ENCODE measurements at places on chromosomes 4 and X.

DNA sequence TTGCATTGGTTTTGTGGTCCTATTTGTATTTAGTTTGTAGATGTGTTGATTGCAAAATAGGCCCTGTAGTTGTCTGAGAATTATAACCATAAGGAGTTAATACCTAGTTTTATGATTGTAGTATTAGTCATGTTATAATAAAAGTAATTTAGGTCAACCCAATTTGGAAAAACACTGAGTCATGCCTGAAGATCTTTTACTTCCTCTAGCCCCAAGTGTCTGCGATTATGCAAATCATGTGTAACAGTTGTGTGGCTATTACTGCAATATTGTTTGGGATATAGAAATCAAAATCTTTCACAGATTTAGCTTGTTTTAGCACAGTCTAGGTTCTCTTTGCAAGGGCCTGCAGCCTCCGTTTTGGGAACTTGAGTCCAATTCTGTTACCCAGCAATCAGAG, 12.6 kb downstream of the SRD5A3 start:
- DNase-seq = peak; percentile 37

- DNase-seq = peak; percentile 29
These were observed 26.5 kb upstream of the CYBB start for GRCh38 chrX:37753384-37753783.

GRCh38 chr4:155891058-155891457, 12.4 kb upstream of the TDO2 start:
- DNase-seq = no peak

GRCh38 chr4:124631760-124632159, 80.8 kb downstream of the ANKRD50 start:
- peak; percentile 73 for DNase-seq

GRCh38 chr4:87516683-87517082, 12.5 kb downstream of the SPARCL1 start:
- no peak for DNase-seq

GRCh38 chrX:15744181-15744867, 6.3 kb downstream of the CA5B start:
- peak; percentile 85 for DNase-seq

- no peak for DNase-seq
These were observed 49.4 kb downstream of the UBA6 start for GRCh38 chr4:67651536-67651935.

- DNase-seq = peak; percentile 98
These were observed 83.0 kb downstream of the AFF1 start for GRCh38 chr4:87017580-87018342.

GRCh38 chrX:140733766-140734342, 24.3 kb downstream of the LINC00632 start:
- DNase-seq = peak; percentile 11

DNA sequence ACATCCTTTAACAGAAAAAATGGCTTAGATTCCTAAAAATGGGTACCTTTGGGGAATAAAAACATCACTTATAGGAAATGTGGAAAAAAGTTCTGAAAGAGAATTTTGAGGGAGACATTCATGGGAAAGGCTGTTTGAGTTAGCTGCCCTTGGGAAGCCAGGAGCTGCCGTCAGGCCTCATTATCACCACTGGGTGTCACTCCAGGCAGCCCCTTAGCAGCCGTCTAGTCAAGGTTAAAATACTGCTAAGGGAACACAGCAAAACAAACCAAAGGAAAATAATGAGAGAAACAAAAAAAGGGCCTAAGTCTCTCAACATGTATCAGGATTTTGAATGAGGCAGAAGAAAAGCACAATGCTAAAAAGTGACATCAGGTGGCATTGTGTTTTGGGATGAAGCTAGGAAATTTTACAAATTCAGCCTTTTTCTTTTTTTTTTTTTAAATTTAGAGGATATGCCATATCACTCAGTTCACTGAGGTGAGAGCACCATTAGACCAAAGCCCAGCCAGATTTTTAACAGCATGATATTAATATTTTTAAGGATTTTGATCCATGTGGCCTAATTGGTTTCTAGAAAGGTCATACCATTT, 235.3 kb downstream of the GPAT3 start:
- peak; percentile 59 for DNase-seq

- no peak for DNase-seq
These were observed 90.7 kb upstream of the IGFBP7 start for GRCh38 chr4:57200799-57201327.

DNA sequence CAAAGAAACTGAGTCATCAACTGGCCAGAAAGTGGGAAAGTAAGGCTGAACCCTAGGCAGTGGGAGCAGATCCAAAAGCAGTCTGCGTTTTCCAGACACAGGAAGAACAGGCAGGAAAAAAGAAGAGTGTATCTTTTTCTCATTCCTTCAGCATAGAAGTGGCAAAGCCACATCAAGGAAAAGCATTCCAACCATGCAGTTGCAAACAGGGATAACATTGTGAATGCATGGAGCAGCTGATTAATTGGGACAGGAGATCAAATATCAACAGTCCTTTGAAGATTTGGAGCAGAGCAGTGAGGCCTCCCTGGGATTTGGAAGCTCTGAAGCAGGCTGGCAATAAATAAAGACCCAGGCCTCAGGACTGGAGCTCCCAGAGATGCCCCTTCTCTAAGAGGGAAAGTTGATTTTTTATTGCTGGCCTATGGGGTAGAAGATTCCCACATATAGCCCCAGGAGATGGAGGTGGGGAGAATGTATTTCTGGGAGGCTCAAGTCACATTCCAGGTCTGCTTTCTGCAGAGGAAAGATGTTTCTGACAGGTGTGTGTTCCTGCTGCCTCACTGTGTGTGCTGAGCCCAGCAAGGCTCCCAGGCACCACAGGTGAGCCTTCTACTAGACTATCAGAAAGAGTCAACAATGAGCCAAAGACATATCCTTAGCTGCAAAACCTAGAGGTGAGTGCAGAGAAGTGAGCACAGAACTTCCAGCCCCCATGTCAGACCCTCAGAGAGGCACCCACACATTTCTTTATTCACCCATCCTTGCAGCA, 222.5 kb downstream of the RAB28 start:
- no peak for DNase-seq

GRCh38 chr4:144734522-144734921, 88.6 kb downstream of the HHIP start:
- DNase-seq = no peak

Data from hematopoietic multipotent progenitor cell treated with erythropoietin and hydrocortisone succinate and interleukin-3 and kit ligand, for 8 days (in vitro differentiated cells).